ENCODE measurements at places on chromosomes 12 and 14.

DNA sequence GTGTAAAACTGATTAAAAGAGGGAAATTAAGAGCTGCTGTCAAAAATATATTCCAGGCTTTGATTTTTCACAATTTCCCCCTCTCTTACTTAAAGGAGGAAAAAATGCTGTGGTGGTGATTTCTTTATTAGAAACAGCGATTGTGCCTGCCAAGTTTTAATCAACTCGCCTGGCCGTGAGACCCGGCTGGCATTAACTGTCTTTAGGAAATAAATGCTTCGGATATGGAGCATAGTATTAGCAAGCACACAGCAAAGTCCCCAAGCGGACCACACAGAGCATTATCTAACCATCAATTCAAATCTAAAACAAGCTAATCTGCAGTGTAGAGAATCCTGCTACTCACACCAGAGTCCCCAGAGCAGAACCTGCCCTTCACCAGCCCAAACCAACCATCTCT is 457.1 kb downstream of the TMEM132D start:
- no peak for DNase-seq

DNA sequence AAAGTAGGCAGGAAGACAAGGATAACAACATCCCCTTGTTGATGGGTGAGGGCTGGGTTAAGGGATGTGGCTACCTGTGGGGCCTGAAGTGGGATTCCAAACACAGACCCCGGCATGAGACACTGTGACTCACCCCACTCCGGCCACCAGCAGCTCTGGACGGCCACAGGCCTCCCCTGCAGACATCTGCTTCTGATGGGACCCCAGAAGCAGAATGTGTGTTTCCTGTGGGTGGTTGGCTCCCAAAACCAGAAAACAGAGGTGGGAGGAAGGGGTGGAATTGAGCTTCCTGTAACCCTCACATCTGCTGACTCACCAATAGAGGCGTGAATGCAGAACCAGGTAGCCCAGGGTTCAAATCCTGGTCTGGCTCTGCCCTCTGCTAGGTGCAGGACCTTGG is 216.6 kb upstream of the PWP1 start:
- no peak for DNase-seq

DNA sequence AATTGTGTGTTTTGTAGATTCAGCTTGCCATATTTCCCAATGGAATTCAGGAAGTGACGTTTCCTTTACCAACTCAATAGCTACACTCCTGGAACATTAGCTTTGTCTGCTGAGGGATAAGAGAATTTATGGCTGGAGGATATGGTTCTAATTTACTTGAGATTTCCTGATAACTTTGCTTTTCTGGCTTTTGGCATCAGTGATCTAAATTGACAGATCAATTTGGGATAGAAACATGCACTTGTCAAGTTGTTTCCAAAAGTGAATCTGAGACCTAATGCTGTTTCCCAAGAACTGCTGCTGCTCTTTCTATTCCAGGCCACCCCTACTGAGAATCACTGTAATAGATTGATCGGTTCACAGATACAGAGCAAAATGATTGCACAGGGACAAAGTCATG is 43.2 kb downstream of the MGAT4C start:
- DNase-seq, result no peak

- no peak for DNase-seq
These were observed 14.0 kb upstream of the TRPV4 start for GRCh38 chr12:109847142-109847735.

Data from effector CD4-positive, alpha-beta T cell (primary cell).